ENCODE measurements at places on chromosomes 16 and 17.

GRCh38 chr16:81578076-81578475, 133.5 kb downstream of the CMIP start:
- no peak for DNase-seq

DNA sequence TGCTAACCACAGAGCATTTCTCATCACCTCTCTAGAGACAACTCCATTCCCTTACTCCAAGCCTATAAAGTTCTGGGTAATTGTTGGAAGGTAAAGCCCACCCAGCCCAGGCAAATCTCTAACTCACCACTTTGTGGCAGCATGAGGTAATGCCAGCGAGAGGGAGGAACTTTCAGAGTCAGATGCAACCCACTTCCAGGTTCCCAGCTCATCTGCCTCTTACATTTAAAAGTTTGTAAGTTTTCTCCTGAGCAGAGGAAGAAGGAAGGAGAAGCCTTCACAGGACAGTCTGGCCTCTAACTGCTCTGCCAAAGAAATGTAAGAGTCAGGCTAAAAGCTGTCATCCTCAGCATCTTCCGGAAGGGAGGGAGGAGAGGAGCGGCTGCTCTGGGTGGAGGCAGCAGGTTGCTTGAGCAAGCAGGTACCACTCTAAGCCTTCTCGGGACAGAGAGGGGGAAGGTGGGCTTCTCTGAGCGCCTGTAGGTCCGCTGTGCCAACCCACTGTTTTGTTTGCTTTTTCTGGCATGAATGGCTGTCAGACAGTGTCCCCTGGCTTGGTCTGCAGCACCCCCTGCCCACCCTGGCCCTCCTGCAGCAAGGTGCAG, 1.0 kb downstream of the ZNF319 start:
- DNase-seq, result no peak

DNA sequence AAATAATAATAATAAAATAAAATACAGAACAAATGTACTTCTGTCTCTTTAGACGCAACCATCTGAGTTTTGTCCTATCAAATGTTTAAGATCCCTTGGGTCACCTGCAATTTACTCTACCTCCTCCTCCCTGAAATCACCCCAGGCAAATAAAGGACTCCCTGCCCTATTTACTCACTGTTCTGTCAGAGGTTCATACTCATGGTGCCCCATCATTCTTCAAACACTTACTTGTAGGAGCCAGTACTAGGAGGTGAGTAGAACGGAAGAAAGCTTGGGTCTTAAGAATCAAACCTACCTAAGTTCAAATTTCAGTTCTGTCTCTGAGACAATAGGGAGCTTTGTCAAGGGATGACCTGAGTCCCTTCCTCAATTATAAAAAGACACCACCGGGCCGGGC, 3.8 kb downstream of the TBC1D10B start:
- no peak for DNase-seq

GRCh38 chr16:138049-138417, 440 bp downstream of the NPRL3 start:
- DNase-seq, result no peak

- peak; percentile 9 for DNase-seq
Observed at GRCh38 chr17:43540821-43541674, 5.1 kb downstream of the ETV4 start.

DNA sequence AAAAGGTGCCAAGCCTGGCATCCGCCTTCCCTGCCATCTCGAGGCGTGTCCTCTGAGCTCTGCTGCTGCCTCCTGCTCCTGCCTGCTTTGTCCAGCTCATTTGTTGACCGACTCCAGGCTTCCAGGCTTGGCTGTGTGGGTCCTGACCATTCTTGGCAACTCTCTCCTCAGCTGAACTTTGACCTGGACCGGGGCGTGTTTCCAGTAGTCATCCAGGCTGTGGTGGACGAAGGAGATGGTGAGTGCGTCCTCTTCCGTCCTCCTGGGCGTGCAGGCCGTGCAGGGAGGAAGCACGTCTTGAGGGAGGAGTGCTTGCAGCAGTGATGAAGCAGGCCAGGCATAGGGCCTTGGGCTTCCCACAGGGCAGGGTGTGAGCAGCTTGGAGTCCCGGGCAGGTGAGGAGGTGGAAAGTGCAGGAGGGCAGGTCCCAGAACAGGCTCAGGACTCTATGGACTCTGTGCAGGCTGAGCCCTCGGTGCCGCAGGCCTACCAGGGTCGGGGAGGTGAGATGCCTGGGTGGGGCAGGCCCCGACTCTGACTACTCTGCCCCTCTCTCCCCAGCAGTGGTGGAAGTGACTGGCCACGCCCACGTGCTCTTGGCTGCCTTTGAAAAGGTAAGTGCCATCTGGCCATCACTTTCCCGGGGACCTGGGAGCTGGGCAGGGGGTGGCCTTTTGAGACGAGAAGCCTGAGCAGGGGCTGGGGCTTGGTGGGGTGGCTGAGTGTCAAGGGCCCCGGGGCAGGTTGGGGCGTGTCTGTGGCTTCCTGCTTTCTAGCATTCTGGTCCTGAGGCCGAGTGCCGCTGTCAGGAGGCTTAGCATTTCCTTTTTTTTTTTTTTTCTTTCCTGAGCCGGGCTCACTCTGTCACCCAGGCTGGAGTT, 28.6 kb upstream of the NUDT16L1 start:
- no peak for DNase-seq

DNA sequence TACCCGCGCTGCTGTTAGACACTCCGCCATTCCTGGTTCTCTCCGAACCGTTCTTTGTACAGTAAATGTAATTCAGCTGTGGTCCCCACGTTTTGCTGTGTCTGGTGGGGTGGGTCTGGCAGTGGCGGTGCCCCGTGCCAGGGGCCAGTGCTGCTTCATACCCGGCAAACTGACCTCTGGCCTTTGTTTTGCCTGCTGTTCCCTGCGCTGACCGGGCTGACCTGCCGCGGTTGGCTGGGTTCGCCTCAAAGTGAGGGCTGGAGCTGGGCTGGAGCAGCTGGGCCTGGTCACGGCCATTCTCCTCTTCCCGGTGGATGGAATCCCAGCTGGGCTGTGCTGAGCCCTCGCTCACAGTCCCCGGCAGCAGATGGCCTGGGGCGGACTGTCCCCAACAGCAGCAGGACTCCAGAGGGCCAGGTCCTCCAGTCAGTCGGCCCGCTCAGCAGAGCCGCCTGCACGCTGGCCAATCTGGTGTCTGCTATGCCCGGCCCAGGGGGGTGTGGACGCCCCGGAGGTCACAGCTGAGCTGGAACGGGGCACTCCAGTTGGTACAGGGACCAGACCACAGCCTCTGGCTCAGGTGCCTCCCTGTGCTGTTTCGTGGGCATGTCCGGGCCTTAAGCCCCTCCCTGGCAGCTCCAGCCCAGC, 1.5 kb upstream of the WFIKKN1 start:
- peak; percentile 22 for DNase-seq

- peak; percentile 69 for DNase-seq
Observed at GRCh38 chr17:79777894-79778503, at the start of gene CBX2. Gene CBX2 (plus strand): TSS chr17:79778148. CDS start chr17:79778236, 88 bp downstream.

DNA sequence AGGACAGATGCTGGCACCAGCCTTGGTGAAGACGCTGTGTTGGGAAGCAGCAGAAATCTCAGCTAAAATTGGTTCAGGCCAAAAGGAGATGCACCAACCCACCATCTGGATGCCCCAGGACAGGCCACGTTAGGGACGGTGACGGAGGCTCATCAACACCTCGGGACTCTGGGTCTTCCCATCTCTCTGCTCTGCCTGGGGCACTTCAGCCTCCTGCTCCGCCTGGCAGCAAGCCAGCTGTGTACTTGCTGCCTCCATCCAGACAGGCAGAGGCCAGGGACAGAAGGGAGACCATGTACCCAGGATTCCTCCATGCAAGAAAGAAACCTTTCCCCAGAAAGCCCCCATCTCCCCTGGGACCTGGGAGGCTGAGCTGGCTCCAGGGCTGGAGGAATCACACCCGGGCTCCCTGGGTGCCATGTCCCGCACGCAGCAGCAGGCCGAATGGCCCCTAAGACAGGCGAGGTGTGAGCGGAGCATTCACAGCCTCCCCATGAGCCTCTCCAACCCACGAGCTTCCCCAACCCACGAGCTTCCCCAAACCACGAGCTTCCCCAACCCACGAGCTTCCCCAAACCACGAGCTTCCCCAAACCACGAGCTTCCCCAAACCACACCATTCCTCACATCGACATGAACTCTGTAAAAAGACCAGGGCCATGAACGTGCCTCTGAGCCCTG, 274.5 kb downstream of the C16orf95 start:
- no peak for DNase-seq

GRCh38 chr17:48759288-48759687, 30.7 kb upstream of the HOXB13 start:
- no peak for DNase-seq

- no peak for DNase-seq
Observed at GRCh38 chr17:11814655-11815262, 182.5 kb downstream of the ZNF18 start.

- DNase-seq, result no peak
Observed at GRCh38 chr16:83244057-83244456, 563.7 kb upstream of the HSBP1 start.

DNA sequence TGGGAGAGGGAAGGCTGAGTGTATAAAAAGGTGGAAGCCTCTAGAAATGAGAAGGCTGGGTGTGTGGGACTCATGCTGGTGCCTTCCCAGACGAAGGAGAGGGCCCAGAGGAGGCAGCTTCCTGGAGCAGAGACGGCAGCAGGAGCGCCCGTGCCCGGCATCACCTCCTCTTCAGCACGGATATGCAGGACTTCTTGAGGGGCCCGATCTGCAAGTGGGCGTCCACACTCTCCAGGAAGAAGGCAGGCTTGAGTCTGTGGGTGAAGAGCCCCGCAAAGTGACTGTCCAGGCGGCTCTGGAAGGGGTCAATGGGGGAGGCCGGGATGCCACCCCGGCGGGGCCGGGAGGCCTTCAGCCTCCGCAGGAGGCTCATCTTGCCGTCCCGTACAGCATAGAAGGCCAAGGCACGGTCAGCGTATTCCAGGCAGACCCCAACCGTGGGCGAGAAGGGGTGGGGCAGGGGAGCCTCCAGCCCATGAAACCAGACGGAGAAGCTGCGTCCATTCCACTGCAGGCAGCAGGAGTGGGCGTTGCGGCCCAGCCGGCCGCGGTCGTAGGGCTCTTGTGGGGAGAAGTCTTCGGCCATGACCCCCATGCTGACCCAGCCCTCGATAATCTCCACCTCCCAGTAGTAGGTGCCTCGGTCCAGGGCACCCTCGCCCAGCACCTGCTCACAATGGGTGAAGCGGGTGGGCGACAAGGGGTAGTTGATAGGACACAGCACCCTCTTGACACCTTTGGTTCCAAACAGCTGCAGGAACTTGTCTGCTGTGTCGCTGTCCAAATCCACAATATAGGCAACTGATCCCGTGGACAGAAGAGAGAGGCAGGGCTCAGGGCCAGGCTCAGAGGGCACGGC, 3.8 kb downstream of the TRIM47 start:
- DNase-seq, result no peak

DNA sequence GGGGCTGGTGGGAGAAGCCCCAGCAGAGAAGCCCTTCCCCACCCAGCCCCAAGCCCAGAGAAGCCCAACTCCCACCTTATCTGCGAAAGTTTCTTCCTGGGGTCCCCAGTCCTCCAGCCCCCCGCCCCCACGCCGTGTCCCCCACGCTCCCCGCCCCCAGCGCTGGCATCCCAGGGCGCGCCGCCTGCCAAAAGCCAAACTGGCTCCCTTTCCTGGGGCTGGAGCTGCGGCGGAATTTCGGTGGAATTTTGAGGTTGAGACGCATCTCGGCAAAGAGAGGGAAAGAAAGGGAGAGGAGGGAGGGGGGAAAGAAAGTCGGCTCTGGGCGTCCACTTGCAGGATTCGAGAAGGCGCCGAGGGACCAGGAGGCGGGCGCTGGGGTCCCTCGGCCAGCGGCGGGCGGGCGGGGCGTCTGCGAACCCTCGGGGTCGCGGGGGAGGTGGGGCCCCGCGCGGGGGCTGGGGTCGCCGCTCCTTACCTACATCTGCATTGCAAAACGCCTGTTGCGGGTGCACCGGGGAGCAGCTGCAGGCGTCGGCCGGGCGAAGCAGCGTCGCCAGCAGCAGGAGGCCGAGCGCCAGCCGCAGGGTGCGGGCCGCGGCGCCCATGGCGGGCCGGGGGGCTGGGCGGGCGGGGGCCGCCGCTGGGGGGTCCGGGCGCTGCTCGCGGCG, 571 bp downstream of the TIMP2 start:
- DNase-seq, result no peak

- no peak for DNase-seq
Observed at GRCh38 chr16:50311891-50312501, 45.6 kb downstream of the ADCY7 start.

DNA sequence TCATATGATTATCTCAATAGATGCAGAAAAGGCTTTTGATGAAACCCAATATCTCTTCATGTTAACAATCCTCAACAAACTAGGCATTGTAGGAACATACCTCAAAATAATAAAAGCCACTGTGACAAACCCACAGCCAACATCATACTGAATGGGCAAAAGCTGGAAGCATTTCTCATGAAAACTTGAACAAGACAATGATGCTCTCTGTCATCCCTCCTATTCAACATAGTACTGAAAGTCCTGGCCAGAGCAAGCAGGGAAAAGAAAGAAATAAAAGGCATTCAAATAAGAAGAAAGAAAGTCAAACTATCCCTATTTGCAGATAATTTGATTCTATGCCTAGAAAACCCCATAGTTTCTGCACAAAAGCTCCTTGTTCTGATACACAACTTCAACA, 999.2 kb upstream of the GOT2 start:
- DNase-seq, result no peak

GRCh38 chr17:63925615-63926014, 6.5 kb downstream of the CD79B start:
- DNase-seq, result no peak

DNA sequence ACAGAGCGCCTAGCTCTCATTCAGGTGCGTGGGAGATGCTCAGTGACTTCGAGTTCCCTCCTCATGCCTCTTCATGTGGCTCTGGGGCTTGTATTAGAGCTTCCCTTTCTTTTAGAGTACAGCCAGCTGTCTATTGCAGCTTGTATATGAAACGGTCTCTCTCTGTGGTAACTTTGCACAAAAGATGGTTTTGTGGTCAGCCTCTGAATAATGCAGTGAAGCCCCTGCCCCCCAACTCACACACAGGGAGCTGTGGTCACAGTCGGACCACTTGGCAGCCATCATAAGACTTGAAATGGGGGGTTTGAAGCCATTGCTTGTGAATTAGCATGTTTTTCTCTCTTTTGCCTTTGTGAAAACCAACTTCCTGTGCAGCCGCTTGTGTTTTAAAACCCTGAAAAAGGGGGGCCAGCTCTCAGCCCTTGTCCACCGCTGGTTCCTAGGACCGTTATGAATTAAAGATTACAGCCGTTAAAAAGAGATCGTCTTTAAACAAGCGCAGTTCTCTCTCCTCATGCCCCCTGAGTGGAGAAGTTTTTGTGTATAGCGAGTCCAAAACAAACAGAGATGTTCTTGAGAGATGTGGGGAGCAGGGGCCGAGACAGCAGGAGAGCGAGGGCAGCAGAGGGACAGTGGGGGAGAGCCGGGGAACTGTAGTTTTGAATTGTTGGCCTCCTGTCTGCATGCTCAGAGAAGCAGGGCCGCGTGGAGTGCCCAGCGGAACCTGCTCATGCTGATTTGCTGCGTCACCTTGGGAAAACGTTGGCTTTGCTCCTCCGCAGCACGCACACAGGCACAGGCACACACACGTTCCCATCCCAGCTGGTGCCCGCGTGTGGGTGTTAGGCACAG, 199.0 kb downstream of the MSI2 start:
- no peak for DNase-seq

DNA sequence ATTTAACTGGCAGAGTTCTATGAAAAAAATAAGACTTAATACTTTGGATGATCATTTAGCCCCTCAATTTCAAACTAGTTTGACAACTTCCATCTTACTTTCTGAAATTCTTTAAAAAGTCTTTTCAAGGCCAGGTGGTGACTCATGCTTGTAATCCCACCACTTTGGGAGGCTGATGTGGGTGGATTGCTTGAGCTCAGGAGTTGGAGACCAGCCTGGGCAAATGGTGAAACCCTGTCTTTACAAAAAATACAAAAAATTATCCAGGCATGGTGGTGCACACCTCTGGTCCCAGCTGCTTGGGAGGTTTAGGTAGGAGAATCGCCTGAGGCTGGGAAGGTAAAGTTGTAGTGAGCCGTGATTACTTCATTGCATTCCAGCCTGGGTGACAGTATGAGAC, 154.4 kb downstream of the TANC2 start:
- DNase-seq, result no peak
